ENCODE measurements at places on chromosomes 1 and 21.
A peak's percentile ranks its signal among the peaks of the same experiment; 100 is the strongest.

DNA sequence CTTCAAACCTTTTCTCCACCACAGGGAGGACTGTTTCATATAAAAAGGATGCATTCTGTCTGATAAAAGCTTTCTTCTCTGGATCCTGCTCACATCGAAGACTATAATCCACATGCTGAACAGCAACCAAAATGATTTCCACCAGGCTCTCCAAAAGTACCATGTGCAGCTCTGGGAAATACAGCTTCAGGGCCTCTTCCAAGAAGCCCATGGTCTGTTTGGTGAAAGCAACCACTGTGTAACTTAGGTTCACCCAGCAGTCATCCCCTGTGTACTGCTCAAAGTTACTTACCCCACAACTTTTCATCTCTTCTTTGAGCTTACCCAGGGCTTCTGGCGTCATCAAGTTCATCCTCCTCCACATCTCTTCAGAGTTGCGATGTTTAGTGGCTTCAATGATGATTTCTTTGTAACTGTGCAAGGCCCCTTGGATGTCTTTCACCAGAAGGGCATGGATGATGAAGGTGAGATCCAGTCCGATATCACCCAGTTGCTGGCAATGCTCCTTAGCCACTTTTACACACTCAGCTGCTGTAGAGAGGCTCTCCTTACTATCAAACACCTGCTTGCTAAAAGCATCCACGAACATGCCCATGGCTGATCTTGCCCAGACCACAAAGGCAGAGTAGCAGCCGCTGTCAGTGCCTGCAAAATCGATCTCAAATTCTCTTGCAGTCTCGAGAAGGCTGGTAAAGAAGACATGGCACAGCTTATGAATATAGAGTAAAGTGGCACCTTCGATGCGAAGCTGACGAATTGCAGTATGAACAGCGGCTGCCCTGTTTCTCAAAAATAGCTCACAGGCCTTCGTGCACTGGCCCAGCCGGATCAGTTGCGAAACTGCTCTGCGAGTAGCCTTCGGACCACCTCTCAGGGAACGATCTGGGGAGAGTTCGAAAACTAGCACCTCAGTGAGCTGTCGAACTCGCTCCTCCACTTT, 1.7 kb downstream of the EXOC8 start:
- DNase-seq: no peak

DNA sequence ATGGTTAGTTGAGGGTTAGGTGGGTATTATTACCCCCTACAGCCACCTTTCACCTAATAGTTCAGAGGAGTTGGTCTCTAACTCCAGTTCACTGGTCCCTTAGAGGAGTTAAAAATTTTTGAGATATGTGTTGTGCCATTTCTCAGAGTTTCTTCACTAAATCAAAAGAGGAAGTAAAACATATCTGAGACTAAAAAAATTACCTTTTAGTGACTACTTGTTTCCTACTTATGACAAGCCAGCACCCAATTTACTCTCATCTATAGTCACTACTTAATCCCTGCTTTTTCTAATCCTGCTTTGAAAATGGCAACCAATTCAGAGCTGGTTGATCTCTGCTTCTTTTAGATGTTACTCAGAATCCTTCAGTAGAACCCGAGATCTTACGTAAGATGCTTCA, 1316.8 kb upstream of the B3GALT2 start:
- no peak for DNase-seq

- peak; percentile 41 for DNase-seq
Measured at GRCh38 chr21:37562920-37563640, 196.5 kb downstream of the DYRK1A start.

- DNase-seq: no peak
Measured at GRCh38 chr1:29783508-29784275, 547.4 kb downstream of the PTPRU start.

DNA sequence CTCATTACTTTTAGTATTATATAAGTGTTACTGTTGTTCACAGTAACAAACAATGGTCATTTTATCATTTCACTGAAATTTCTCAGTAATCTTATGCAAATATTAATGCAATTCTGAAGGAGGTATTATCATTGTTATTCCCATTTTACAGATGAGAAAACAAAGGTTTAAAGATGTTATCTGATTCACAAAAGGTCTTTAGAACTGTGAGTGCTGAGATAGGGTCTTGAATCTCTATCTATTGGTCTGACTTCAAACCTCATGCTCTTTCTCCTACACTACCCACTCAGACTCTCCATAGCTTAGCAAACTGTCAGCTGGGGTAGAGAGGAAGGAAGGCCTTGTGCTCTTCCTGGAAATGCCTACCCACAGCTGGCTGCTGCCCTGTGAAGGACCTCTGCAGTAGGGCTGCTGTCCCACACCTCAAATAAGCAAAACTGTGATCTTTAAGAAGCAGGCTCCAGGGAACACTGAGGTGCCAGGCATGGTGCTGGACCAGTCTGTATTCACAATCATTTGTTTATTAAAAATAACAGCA, 6.2 kb upstream of the OSCP1 start:
- no peak for DNase-seq

- DNase-seq: no peak
Measured at GRCh38 chr1:153324912-153325311, 12.2 kb upstream of the PGLYRP3 start.

GRCh38 chr1:241473026-241473425, 46.5 kb downstream of the FH start:
- DNase-seq: no peak

DNA sequence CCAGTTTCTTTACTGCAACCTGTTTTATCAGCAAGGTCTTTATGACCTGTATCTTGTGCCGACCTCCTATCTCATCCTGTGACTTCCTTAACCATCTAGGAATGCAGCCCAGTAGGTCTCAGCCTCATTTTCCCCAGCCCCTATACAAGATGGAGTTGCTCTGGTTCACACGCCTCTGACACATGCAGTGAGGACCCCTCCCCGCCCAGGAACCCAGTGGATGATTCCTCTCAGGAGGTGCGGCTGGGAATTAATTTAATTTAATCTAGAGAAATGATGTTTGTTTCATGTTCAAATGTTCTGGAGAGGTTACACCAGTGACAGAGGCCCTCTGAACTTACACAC, 39.0 kb upstream of the LBR start:
- no peak for DNase-seq

GRCh38 chr1:109788695-109789521, 25.2 kb upstream of the EPS8L3 start:
- DNase-seq: peak; percentile 16

DNA sequence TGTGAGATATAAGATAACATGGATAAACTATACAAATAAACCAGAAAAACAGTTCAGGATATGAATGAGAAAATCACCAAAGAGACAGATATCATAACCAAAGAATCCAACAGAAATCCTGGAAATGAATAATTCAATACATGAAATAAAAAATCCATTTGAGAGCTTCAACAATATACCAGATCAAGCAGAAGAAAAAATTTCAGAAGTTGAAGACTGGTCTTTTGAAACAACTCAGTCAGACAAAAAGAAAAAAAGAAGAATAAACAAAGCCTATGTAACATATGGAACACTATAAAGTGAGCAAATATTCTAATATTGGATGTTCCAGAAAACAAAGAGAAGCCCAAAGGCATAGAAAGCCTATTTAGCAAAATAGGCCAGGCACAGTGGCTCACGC, 5.2 kb upstream of the KRTAP12-2 start:
- DNase-seq: no peak

GRCh38 chr1:219302697-219303096, 129.0 kb downstream of the LYPLAL1 start:
- no peak for DNase-seq

DNA sequence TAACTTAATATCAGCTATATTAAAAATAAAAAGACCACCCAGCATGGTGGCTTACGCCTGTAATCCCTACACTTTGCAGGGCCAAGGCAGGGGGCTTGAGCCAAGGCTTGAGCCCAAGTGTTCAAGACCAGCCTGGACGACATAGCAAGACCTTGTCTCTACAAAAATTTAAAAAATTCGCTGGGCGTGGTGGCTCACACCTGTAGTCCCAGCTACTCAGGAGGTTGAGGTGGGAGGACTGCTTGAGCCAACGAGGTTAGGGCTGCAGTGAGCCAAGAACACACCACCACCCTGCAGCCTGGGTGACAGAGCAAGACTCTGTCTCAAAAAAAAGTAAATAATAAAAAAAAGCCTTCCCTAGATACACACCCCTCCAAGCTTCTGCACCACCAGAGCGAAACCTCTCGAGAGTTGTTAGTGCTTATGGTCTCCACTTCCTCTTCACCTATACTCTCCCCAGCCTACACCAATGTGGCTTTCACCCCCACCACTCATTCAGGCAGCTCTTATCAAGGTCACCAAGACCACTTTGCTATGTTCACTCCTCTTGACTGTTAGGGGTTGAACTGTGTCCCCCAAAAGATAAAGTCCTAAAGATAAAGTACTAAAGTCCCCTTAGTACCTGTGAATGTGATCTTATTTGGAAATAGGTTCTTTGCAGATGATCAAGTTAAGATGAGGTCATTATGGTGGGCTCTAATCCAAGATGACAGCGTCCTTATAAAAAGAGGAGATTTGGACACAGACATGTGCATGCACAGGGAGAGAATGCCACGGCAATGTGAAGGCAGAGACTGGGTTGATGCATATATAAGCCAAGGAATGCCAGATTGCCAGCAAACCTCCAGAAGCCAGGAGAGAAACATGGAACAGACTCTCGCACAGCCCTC, 6.8 kb upstream of the PPP1R15B start:
- DNase-seq: no peak

DNA sequence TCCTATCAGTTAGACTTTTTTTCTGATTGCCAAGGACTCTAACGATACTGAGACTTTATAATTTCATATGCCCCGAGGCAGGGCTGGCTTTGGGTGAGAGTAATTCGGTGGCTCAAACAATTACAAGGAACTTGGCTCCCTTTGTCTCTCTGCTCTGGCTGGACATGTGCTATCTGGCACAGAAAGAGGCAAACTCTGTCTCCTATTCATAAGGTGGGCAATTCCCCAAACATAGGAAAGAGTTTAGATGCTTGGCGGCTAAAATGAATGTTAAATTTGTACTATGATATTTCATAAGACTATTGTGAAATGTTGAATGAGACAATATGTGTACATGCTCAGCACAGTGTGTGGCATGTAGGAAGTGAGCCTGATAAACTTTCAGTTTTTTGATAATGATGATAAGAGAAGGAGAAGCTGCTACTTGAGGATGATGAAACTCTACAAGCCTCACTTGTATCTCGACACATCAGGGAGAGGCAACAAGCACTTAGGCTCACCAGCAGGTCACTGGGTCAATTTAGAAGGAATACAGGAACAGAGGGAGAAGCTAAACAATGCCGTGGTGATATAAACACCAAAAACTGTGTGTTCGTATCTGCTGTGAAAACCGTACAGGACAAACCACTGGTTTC, 12.6 kb upstream of the NTPCR start:
- DNase-seq: no peak

DNA sequence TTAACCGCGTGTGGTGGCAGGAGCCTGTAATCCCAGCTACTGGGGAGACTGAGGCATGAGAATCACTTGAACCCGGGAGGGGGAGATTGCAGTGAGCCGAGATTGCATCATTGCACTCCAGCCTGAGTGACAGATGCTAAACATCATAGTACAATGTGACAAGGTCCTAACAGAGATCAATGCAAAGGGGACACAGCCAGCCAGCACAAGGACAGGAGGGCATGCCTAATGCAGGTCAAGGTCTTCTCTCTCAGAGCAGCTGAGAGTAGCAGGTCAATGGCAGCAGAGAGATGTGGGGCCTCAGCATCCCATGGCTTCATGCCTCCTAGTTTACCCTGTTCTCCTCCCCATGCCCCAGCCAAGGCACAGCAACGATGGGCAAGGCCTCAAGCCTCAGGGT, 3.0 kb upstream of the SMIM11 start:
- no peak for DNase-seq

DNA sequence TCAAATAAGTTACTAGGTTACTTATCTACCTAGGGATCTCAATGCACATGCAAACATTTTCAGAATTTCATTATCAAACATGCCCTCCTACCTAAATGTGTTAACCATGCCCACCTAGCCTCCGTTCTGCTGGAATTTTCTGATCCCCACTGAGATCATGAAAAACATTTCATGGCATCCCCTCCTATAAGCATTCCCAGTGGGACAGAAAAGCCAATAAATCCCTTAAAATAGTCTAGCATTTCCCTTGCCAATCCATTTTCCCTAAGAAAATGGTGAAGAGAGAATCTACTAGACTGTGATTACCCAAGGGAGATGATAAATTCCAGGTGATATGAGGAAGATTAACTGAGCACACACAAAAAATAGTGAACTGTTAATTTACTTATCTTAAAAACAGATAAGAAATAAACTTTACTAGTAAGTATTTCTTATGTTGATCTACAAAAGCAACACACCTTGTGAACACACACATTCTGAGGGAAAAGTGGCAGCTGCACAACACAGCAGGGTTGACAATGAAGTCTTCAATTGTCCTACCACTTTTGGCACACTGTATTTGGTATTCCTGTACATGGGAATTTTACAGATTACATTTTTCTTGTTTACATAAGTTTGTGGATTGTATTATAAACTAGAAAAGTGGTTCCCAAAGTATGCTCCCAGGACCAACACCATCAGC, 49.6 kb downstream of the ARID4B start:
- DNase-seq: no peak

GRCh38 chr1:185033686-185034085, 11.7 kb upstream of the RNF2 start:
- no peak for DNase-seq

DNA sequence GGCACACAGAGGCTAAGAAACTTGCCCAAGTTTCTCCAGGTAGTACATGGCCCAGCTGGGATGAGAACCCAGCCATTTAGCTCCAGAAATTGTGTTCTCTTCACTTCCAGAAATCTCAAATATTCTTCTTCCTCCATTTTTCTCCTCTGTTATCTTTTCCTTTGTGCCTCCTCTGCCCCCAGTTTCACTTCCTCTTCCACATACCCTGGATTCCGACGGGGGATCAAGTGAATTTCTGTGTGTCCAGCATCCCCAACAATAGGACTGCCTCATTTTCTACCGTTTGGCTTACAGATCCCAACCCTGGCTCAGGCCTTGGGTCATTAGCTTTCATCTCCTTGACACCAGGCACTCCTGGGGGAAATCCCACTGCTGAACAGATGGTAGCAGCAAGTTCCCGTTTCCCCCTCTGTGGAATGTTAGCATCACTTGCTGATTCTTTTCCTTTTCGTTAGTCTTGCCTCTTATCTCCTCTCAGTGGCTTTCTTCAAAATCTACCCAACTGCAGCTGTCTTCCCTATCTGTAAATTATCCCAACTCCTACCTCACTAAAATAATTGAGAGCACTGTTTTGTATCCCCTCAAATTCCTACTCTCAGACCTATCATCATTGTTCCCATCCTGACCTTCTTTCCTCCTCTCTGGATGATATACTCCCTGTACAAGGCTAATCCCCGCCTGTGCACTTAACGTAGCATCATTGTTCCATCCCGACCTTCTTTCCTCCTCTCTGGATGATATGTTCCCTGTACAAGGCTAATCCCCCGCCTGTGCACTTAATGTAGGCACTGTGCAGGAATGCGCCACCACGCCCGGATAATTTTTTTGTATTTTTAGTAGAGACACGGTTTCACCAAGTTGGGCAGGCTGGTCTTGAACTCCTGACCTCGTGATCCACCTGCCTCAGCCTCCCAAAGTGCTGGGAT, 36.5 kb downstream of the SCCPDH start:
- DNase-seq: no peak

All from transverse colon (tissue), 4 donors.